ENCODE measurements at places on chromosomes 2 and 18.

DNA sequence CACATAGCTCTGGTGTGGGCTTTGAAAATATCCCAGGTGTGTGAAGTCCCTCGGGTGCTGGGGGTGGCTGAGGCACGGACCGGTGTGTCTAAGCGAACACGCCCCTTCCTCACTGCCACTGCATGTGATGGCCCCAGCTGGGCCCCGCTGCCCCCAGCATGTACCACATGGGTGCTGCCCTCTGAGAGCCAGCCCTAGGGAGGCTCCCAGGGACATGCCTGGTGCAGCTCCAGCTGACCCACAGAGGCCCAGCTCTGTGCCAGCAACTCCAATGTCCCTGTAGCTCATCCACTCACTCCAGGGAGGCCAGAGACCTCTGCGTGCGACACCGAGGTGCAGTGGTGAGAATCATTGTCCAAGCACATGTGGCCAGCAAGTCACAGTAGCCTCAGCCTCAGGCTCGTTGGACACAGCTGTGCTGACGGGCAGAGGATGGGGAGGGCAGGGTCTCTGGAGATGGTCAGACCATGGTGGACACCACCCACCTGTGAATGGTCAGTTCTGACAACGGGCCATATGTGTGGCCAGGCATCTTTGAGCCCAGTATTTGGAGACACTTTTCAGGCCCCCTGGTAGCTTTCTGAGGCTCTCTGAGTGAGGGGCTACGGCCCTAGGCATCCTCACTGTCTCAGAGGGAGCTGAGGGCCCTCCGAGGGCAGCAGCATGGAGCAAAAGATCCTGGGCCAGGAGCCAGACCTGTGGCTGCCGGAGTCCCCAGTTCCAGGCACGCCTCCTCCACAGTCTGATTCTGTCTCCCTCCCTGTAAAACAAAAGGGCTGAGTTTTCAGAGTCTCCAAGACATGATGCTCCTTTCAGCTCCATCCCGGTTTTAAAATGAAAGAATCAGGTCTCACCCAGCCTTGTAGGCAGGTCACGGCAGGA, 220.7 kb downstream of the NDUFA10 start:
- no peak for DNase-seq

- no peak for DNase-seq
Observed at GRCh38 chr2:238581126-238581525, 154.4 kb downstream of the ASB1 start.

- DNase-seq: no peak
Observed at GRCh38 chr2:129484999-129485897, 494.2 kb upstream of the RAB6C start.

DNA sequence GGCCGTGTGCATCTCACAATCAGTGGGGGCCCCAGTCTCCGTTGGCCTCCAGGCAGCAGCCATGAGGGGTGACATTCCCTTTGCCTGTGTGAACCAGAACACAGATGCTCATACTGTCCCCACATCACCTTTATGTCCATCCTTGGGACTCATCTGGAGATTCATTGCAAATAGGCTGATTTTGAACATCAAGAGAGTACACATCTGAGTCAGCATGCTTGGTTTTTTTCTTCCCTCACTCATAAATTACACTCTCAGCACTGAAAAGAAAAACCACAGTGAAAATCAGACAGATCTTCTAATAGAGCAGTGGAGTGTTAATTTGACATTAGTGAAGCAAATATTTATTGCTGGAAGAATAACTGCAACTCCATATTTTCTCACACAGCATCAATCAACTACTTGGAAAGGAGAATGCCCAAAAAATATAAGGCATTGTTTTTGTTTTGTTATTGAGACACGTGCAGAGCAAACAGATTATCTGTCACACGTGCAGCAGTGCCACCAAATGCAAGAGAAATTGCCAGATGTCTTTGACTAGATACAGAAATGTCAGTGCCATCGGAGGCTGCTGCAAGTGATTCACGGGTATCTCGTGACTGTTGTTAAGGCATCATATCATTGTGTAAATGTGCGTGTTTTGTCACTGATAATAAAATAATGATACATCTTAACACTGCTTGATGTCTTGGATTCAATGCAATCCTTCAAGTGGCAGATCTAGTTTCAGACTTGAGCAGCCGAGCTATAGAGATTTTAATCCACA, 10.9 kb downstream of the APCDD1 start:
- no peak for DNase-seq

DNA sequence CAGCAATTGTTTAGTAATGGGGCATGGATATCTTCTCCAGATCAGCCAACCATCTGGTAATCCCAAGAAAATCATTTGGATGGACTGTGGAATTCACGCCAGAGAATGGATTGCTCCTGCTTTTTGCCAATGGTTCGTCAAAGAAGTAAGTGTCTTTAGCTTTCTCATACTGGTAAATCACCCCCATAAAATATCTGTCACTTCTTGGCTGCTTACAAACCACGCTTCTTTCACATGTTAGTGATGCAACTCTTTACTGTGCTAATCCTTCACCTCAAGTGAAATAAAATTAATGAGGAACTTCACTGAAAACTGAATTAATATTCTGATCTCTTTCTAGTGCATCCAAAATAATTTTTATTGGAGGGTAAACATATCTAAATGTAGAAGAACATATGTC, 18.9 kb downstream of the CPO start:
- no peak for DNase-seq

GRCh38 chr2:7825591-7826312, 856.1 kb upstream of the ID2 start:
- DNase-seq: no peak

DNA sequence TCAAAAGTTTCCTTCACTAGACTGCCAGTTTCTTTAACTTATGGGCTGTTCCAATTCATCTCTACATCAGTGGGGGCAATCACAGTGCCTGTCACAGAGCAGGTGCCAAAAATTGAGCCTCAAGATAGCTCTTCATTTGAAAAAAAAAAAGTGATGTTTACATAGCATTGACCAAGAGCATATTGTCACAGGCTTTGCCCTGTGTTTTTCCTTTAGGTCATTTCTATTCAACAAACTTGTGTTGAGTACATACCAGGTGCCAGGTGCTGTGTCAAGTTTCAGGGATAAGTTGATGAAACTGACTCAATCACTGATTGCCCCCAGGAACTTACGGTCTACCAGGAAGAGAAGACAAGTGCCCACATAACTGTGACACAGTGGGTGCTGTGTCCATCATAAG, 22.2 kb upstream of the NT5C1B start:
- peak; percentile 59 for DNase-seq

DNA sequence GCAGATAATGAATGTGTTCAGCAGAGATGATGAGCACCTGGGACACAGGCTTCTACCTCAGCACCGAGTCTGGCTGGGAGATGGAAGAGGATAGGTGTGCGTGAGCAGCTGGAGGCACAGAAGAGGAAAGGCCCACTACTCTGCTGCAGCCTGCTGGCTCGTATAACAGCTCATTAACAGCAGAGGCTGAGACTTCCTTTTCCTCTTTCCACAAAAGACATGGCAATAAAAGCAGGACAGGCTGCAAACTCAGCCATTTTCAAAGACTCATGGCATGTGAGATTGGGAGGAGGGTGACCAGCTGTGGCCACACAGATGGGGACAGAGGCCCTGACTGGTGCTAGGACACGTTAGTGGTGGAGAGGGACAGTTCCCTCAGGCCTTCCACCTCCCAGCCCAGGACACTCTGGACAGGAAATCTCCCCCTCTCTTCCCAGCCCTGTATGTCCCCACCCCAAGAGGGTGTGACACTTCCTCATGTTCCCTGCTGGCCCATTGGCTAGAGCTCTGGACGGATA, 60.3 kb downstream of the CACNB4 start:
- DNase-seq: no peak

- no peak for DNase-seq
Observed at GRCh38 chr2:129922571-129923264, 56.7 kb upstream of the RAB6C start.

Measured in NCI-H774 (cell line).